Left ventricle myocardium superior (tissue), 1 donor: ENCODE measurements at places on chromosomes 3 and 15. TPM values are rescaled to one million over a fixed set of nuclear protein-coding genes. Genes with fewer than 3 reads are reported as not detected.

DNA sequence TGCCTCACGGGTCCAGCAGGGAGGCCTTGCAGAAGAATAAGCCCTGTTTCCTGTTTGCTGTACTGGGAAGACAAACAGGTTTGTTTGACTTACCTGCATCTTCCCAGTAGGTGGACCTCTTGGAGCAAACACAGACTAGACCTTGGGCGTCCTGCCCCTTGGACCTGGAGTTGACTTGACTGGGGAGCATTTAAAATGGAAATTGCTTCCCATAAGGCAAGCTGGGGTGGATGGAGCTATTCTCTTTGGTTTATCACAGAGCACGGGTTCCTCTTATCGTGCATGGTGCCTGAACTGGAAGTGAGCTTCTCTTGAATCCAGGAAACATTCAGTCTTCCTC is 151.4 kb downstream of the RPLP1 start:
- no peak for DNase-seq

The SLC28A1 gene
- 0.50 TPM for total RNA-seq

GRCh38 chr15:74599156-74599555 is 16.5 kb upstream of the CLK3 start:
- DNase-seq: no peak

- no peak for DNase-seq
Observed at GRCh38 chr15:90597577-90597976, 67.9 kb downstream of the CRTC3 start.

The DTX3L gene
- total RNA-seq: 10.5 TPM

The PTPRG gene
- total RNA-seq: 30.4 TPM

- no peak for DNase-seq
Observed at GRCh38 chr3:127529346-127530188, 61.0 kb downstream of the TPRA1 start.

The GPR160 gene
- total RNA-seq: 1.0 TPM

- no peak for DNase-seq
Observed at GRCh38 chr15:73621286-73621826, 11.8 kb downstream of the NPTN start.

GRCh38 chr3:13528217-13528867 is 20.6 kb upstream of the FBLN2 start:
- DNase-seq: peak; percentile 71

The MINAR1 gene
- total RNA-seq: 0.07 TPM
